ENCODE measurements at places on chromosomes 5 and 9.

DNA sequence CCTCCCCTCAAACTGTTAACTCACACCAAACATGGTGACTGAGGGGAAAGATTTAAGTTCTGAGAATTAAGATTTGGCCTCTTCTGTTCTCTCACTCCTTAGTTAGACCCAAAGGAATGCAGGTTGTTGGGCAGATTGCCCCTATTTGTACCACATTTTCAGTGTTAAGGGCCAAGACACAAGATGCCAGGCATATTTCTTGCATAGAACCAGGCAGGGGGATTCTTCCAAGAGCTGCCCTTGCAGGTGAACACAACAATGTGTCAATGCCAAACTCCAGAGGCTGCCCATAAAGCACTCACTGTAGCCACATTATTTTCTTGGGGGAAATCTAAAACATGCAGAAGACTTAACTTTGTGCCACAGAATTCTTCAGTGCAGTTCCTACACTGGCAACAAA, 14.7 kb downstream of the MPDZ start:
- DNase-seq = no peak

GRCh38 chr5:125467222-125467621, 720.8 kb upstream of the ZNF608 start:
- DNase-seq = no peak

- DNase-seq = no peak
These were observed 250.5 kb downstream of the BNC2 start for GRCh38 chr9:16619914-16620520.

DNA sequence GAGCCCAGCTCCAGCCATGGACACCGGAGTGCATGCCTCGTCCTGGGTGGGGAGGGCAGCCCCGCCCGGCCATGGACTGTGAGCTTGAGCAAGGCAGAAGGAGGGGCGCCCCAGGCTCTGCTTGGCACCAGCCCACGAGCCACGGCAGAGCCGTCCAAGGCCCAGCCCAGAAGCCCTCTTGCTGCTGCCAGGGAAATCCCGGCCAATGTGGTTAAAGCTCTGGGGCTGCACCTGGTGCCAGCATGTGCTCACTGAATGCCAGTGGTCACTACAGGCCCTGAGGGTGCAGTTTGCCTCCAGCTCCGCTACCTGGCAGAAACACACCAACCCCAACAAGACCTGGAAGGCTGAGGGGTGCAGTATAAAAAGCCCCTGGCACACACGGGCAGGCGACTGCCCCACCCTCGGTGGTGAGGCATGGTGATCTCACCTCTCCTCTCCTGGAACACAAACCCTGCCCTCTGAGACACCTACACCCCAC, 11.8 kb downstream of the BRD3 start:
- no peak for DNase-seq

GRCh38 chr5:98774192-98775033, 950 bp downstream of the RGMB start:
- DNase-seq = peak; percentile 55

DNA sequence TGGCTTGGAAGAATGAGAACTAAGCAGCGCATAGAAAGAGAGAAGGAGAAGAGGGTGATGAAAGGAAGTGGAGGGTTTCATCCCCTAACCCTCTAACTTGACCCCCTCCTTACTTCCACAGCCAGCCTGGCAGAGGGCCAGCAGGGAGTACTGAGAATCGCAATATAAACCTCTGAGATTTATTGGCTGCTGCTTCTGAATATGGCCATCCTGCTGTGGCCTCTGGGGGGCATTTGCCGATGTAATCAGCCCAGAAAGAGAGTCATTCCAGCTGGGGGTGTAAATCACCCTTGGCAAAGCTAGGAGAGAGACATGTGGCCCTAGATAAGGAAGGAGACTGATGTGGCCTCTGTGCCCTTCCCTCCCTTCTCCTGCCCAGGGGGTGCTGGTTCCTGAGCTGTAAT, 960 bp upstream of the GFRA3 start:
- no peak for DNase-seq

DNA sequence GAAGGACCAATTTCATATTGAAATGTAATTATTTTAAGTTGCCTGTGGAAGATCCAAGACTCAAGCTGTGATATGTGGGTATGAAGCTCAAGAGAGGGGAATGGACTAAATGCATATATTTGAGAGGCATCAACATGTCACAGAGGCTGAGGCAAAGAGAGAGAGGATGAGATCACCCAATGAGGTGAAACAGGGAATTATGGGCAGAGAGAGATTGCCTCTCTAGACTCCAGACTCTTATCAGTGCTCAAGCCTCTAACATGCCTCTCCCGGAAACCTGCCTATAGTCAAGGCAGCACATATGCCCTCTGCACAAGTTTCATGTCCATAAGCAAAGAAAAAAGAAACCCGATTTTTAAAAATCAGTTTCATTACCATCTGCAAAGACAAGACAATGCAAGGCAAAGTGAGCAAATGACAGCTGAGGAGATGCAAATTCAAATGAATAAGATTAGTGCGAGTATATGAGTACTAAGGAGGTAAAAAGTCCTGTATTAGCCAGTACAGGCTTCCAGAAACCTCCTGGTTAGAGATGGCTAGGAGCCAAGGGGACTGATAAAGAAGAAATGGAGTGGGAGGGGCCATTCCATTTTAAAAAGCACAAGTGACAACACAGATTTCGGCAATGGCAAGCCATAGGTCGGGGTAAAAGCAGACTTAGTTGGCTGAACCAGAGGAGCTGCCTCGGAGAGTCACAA, 9.4 kb downstream of the APTX start:
- no peak for DNase-seq

DNA sequence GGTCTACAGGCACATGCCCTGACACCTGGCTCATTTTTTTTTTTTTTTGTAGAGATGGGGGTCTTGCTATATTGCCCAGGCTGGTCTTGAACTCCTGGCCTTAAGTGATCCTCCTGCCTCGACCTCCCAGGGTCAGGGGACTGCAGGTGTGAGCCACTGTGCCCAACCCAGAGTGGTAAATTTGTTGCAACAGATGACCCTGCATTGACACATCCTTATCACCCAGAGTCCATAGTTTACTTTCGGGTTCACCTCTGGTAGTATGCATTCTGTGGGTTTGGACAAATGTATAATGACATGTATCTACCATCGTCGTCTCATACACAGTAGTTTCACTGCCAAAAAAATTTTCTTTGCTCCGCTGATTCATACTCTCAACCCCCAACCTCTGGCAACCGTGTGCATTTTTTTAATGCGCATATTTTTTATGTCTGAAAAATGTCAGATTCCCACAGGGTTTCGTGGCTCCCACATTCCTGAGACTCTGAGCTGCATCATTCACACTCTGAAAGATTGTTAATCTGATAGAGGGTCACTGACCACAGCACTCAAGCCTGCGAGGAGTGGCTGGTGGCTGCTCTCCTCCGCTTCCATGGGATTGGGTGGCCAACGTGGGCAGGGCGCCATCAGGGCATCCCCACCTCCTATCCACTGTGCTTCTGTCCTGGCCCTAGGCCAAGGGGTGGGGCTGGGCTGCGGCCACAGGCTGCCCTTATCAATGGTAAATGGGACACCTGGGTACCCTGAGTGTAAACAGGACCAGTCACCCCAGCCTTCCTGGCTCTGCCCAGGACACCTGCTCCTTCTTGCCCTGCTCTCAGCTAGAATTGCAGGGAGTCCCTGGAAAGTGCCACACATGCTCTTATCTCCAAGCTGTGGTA, 9.6 kb downstream of the NDST1 start:
- no peak for DNase-seq

- no peak for DNase-seq
These were observed 3.7 kb downstream of the MCTP1 start for GRCh38 chr5:95281226-95281625.

DNA sequence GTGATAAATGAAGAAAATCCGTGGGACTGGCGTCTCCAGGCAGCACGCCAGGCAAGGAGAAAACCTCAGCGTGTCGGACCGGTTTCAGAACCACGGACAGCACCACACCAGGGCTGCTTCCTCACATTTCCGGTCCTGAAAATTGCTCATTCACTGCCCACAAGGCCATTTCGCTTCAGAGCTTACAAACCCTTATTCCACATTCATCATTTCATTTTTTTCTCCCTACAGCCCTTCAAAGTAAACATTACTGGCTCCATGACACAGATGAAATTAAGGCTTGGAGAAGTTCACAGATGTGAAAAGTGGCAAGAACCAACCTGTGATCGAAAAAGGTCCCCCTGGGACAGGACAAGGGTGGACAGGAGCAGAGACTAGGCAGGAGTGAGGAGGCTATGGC, 1.5 kb upstream of the GPRIN1 start:
- DNase-seq = peak; percentile 78

- DNase-seq = no peak
These were observed 102.4 kb downstream of the ROR2 start for GRCh38 chr9:91847581-91848091.
